ENCODE measurements at places on chromosomes 2 and 18.

DNA sequence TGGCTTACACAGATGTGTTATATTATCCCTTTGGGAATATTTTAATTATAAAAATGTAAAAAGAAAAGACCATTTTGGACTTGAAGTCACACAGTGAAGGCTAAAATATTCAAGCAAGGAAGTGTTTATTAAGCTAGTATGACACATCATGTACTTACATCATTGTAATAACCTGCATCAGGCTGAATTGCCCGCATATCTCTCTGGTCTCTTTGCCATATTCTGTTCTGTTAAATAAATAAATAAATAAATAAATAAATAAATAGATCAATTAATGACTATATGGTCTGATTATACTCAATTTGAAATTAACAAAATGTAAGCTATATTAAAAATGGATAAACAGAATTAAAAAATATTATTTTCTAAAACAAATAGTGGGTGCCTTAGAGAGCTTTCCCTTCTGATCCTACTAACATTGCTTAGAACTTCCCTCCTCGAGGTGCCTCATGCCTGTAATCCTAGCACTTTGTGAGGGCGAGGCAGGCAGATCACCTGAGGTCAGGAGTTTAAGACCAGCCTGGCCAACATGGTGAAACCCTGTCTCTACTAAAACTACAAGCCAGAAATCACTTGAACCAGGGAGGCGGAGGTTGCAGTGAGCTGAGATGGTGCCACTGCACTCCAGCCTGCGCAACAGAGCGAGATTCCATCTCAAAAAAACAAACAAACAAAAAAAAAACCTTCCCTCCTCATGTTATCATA is 42.0 kb downstream of the WDR33 start:
- DNase-seq = no peak

DNA sequence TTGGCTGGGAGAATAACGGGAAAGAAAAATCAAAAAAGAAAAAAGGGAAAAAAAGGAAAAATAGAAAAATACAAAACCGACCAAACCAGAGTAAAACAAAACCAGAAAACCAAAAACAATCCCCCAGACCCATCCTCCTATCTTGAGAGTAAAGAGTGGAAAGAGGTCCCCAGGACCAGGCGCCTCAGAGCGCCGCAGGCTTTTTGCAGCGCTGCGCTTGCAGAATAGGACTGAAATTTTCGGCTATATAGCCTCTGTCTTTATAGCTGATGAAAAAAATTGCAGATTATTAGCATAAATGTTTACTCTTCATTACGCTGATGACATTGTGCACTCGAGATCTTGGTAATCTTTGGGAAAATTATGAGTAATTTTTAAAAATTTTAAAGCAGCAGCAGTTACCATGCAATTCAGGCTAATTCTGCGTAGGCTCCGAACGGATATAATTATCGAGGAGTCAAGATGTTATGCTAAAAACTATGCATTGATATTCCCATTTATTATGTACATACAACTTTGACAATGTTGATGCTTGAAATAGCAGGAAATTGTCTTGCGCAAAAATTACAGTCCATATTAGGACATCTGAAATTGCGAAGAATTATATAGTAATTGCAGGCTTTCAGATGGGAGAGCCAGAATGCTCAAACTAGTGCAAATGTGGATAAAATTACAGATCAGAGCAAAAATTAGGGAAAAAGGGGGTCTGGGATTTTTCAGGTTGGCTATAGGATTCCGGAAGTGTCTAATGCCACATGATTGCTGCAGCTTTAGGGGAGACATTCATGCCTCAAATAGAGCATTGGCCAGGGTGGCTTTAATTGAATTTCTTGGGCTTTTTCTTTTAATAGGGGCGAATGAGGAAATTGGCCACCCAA is 8.3 kb downstream of the DLX1 start:
- no peak for DNase-seq

GRCh38 chr2:118622913-118623312 is 224.5 kb downstream of the EN1 start:
- DNase-seq = no peak

GRCh38 chr18:50967714-50968661 is at the start of gene ELAC1:
Gene ELAC1, plus strand, starts transcription at chr18:50968040. Its CDS starts 6,365 bp downstream, at chr18:50974405.
- DNase-seq = peak; percentile 66

DNA sequence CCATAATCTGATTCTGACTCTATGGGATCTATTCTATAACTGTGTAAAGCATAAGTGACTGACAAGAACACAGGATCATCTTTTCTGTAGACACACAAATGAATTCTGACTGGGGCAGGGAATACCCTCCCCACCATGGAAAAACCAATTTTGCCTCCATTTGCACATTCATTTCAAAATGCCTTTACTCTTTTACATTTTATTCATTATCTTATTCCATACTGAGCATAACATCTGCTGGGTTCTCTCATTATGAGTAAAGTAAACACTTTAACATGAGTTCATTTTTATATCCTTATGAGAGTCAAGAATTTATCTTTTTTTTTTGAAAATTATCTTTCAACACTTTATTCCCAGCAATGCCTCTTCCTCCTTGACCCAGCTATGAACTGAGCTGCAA is 163.5 kb downstream of the RNF152 start:
- DNase-seq = no peak

- DNase-seq = no peak
These were observed 247.2 kb upstream of the EPAS1 start for GRCh38 chr2:46050027-46050426.

DNA sequence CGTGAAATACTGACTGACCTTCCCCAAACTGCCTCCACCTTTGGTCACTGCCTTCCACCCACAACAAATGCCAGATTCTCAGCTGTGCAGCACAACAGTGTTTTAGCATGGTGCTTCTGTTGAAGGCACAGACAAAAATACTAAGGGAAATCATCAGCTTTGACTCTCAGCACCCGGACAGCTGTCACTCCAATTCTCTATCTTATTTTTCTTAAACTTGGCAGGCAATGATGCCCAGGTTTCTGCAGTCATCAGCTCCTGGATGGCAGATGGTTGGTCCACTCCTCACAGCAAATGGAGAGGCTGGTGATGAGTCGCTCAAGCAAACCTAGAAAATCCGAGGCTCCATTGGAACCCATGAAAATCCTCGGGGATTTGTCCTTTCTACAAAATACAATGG is 2.9 kb upstream of the FAM124B start:
- no peak for DNase-seq

DNA sequence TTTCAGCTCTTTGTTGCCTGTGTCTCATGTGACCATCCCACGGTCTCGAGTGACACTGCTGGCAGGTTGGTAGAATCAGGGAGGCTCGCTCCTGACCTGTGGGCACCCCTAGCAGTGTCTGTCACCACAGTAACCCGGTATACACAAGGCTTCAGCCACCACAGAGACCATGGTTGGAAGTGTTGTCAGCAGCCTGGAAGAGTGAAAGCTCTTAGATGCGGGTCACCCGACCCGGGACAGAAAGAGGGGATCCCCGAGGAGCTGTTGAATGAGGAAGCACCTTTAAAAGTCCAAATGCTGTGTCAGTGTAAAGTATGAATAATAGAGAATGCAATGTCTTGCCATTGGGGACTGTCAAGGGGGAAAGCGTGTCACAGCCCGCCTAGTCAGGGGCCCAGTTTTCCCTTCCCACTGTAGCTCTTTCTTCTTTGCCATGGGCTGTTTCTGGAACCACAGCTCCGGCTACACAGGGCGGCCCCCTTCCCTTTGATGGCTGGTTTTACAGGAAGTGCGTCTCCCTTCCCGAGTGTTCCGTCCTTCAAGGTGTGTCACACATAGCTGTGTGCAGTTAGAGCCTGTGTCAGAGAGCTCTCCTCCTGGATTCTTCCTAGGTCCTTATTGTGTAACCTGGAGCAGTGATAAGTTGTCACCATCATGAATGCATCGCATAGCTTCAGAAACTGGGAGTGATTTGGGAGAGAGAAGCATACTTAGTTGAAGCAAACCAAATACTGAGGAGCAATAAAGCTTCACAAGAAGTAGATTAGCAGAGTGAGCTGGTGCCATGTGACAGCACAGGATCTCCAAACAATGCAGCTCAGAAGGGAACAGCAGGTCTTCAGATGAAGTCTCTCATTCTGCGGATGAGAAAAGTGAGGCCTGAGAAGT is 81.4 kb downstream of the MTCL1 start:
- DNase-seq = no peak

- no peak for DNase-seq
These were observed 31.1 kb downstream of the ACTR3 start for GRCh38 chr2:113920996-113921395.

- DNase-seq = no peak
These were observed 51.7 kb downstream of the ADI1 start for GRCh38 chr2:3467654-3468053.

GRCh38 chr2:119407430-119408220 is 24.0 kb upstream of the TMEM37 start:
- DNase-seq = no peak

DNA sequence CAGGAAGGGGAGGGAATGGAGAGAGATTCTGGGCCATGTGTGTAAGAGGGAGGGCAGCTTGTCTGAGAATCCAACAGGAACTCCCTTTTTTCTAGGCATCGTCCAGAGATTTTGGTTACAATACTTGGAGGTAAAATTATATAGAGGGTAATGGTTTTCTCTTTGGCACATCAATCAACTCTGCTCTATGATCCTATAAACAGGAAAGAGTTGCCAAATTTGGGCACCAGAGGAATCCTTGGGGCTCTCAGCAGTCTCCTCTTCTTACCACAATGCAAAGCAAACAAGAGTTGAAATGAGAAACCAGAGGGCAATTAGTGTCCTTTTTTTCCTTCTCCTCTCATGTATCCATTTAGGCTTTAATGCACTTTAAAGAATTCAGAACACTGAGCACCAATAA is 243.4 kb downstream of the SLC8A1 start:
- no peak for DNase-seq

DNA sequence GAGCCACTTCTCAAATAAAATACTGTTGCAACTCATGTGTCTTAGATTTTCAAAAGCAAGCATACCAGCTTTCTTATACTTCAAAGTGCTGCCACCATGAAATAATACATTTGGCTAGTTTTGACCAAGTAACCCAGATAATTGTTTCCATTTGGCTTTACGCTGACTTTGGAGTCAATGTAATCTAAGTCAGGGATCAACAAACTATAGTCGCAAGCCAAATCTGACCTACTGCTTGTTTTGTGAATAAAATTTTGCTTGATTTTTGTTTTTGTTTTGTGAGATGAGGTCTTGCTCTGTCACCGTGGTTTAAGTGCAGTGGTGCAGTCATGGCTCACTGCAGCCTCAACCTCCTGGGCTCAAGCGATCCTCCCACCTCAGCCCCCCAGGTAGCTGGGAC is 65.0 kb downstream of the OXER1 start:
- no peak for DNase-seq

GRCh38 chr2:82913566-82913965 is 1545.5 kb downstream of the SUCLG1 start:
- no peak for DNase-seq

GRCh38 chr2:146312899-146313298 is 1531.9 kb upstream of the ACVR2A start:
- no peak for DNase-seq

GRCh38 chr2:15869396-15869795 is 71.0 kb upstream of the MYCN start:
- DNase-seq = no peak

DNA sequence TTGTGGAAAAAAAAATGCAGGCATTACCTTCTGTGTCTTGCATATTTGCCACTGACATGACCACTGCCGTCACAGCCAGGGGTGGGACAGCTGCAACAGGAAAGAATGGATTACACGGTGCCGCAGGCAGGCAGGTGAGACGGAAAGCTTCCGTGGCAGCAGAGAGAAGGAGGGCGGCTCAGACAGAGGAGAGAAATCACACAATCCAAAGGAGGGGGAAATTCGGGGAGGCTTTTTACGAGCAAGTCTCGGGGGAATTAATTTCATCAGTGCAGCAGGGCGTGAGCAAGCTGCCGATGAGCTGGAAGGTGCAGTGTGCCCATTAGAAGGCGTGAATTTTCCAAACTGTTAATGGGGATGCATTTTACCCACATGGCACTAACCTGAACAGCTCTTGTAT is 234.8 kb upstream of the PXDN start:
- no peak for DNase-seq

DNA sequence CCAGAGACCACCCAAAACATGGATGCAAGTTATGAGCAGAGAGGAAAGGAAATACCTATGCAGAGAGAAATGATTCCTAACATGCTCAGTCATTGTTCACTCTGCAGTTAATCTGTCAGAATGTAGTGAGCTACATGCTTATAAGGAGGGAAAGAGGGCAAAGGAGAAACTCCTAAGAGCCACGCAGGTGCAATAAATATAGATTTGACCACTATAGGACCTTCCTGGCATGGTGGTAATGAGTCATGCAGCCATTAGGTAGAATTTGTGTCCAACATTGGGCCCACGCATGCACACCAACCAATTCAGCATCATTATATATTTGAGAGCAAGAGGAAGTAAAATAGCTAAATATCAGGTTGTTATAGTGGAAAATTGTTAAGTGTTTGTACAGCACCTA is 699.9 kb downstream of the DSC3 start:
- DNase-seq = no peak

- DNase-seq = no peak
These were observed 825.8 kb upstream of the FANCL start for GRCh38 chr2:59066787-59067399.

DNA sequence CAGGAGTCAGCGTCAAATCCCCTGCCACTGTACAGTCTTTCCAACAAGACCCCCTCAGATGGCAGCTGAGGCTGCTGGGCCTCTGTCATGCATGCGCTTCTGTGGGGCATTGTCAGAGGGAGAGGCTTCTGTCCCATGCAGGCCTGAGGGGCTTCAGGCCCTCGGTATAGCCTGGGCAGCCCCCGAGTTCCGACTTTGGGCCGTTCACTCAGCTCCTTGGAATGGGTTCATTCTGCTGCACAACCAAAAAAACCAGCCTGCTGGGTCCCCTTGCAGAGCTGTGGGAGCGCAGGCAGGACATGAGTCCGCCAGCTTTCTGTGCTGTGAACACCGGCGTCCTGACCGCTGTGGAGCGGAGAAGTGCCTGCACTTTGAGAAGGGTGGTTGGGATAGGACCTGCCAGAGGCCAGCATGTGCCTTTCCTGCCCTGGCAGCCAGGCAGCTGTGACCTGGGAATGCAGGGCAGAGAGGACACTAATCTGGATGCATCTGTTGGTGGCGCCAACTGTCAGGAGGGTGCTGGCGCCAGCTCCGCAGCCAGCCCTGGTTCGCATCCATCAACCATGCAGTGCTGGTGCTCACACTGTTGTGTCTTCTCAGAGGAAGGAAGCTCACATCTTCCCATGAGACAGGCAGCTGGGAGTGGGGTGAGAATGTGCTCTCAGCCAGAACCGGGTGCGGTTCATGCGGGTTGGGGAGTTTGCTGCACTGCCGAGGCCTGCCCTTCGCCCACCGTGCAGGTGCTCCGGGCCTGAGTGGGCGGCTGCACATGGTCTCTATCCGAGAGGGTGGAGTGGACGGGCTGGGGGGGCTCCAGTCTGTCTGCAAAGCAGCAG is 14.3 kb downstream of the ARHGEF4 start:
- no peak for DNase-seq

- peak; percentile 7 for DNase-seq
These were observed 219.3 kb upstream of the TMEFF2 start for GRCh38 chr2:192413812-192414681.

- no peak for DNase-seq
These were observed 79.0 kb downstream of the ALPK2 start for GRCh38 chr18:58549814-58550339.

DNA sequence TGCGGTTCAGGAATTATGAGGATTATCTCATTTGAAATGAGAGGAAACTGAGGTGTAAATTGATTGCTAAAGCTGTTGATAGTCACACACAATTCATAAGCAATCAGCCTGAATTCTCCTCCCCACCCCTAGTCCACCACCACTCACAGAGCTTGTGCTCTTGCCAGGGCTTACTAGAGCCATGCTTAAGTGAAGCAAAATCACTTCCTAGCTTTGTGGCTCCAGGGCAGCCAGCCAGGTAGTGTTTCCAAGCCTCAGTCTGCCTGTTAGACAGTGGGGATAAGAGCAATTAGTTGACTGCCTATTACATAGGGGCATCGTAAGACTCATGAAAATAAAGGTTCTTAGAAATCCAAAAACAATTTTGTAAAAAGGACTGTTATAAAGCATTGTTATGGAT is 87.2 kb downstream of the PKP4 start:
- DNase-seq = no peak

Measured in activated naive CD4-positive, alpha-beta T cell treated with anti-CD3 and anti-CD28 coated beads, Interleukin-2, amount 50 U/mL, for 16 hours (primary cell).